ENCODE measurements at places on chromosomes 1 and 21.
A peak's percentile ranks its signal among the peaks of the same experiment; 100 is the strongest.

GRCh38 chr1:85245456-85245855 is 14.0 kb downstream of the C1orf52 start:
- no peak for DNase-seq

DNA sequence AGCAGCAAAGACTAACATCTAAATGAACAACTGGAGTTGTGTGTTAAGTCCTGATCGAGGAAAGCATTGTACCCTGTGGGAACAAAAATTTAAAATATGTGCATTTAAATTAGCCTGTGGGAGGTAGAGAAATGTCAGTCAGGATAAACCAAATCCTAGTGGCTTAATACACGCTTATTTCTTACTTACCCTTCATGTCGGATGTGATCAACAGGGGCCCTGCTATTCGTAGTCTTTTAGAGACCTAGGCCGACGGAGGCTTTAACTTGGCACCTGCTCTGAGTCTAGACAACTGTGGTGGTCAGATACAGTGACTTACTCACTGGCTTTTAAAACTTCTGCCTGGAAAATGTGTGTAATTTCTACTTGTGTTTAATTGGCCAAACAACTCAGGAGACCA is 10.2 kb downstream of the GSTM3 start:
- DNase-seq, result no peak

- DNase-seq, result no peak
These were observed 213.2 kb upstream of the JUN start for GRCh38 chr1:58997060-58997411.

DNA sequence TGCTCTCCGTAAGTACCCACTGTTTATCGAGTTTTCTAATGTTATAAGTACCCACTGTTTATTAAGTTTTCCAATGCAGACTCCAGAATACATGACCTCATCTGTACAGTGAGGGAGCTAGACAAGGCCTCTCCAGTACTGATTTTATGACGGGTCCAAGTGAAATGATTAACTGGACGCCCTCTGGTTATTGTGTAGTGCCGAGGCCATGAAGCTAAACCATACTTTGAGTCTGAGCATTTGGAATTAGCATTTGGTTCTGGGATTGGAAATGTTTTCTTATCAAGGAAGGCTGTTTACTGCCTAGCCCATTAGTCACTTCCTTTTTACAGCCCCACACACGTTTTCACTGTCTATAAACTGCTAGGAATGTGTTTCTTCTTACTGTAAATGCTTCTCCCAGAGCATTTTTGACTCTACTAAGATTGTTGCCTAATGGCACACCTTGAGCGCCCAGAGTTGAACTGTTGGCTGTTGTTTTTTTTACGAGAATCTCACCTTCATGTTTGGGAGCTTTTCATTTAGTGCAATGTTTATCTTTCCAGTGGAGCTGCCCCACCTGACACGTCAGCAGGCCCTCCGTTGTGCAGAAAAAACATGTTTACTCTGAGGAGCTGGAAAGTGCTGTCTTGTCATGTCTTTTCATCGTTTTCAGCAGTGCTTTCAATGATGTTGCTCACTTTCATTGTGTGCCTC is 26.9 kb downstream of the SPATA46 start:
- DNase-seq, result no peak

GRCh38 chr21:46297338-46298271 is 11.5 kb downstream of the YBEY start:
- no peak for DNase-seq

DNA sequence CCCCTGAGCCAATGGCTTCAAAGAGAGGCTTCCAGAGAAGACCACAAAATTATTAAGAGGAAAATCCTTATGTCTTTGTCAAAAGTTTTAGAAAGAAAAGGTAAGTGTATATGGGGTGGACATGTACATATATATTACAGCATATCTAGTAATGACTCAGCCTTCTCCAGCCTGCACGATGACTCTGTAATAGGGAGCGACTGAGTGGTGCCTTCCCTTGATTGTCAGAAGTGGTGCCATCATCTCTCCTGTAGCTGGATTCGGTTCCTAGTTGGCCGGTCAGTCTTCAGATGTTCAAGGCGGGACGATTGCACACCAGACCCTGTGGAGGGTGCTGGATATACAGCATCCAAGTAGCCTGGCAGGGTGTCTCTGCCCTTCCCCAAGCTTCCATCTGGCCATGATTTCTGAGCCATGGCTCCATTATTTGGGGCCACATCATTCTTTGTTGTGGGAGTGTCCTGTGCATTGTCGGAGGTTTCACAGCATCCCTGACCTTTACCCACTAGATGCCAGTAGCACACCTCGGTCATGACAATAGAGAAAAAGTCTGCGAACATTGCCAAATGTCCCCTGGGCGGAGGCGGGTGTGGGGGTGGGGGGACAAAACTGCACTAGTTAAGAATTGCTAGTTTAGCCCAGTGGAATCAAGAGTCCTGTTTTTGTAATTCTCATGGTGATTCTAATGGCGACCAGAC is 206.2 kb upstream of the KAZN start:
- DNase-seq, result no peak

GRCh38 chr1:197171531-197171930 is 25.1 kb upstream of the ASPM start:
- DNase-seq, result no peak

DNA sequence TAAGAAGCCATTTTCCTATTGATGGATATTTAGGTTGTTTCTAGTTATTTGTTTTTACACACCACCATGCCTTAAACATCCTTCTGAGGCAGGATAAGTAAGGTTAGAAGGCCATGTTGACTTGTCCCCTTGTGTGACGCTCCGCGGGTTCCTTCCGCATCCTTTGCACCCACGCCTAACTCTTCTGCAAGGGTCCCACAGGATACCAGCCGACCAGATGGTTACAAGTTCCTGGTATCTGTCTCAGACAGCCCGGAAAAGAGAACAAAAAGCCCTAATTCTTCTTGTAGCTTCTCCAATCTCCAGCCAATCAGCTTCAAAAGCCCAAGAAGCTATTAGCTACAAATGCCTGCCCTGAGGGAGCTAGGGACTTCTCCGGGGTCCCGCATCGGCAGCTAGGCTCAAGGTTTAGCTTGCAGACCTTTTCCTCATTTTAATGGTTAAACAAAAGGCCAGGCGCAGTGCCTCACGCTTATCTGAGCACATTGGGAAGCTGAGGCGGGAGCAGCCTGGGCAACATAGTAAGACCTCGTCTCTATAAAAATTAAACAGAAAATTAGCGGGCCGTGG is 4.9 kb upstream of the OTUD3 start:
- no peak for DNase-seq

DNA sequence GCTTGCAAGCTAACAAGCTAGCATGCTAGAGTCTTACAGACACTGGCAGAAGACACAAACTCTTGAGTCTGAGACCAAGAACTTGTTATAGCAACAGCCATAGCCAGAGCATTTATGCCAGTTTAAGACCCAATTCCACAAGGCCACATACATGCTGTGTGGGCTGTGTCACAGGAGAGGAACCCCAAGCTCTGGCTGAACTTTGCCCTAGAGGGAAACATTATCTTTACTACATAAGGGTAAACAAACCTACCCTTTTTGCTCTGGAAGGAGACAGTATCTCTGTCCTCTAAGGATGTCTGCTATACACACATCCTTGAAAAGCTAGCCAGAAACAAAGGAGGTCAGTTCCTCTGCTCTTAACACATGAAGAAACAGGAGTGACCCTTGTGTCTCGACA is 70.3 kb downstream of the HSF2BP start:
- no peak for DNase-seq

GRCh38 chr1:10338047-10338446 is 60.8 kb upstream of the PGD start:
- peak; percentile 23 for DNase-seq

DNA sequence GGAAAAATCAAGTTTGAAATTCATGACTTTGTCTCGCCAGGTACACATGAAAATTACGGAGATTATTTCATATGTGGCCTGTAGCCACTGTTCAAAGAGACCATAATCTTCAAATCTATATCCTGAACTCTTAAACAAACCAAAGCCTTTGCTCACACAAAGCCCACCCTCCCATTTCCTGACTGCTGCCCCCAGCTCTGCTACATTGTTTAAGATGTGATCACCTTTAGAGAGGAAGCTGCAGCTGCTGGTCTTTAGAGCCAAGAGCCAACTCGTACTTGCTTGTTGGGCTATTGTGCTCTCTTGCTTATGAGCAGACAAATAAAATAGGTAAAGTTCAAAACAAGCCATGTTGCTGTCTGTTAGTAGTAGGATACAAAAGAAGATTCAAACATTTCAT is 71.9 kb downstream of the DTL start:
- no peak for DNase-seq

GRCh38 chr1:151990856-151991198 is 2.8 kb downstream of the S100A10 start:
- DNase-seq, result no peak

DNA sequence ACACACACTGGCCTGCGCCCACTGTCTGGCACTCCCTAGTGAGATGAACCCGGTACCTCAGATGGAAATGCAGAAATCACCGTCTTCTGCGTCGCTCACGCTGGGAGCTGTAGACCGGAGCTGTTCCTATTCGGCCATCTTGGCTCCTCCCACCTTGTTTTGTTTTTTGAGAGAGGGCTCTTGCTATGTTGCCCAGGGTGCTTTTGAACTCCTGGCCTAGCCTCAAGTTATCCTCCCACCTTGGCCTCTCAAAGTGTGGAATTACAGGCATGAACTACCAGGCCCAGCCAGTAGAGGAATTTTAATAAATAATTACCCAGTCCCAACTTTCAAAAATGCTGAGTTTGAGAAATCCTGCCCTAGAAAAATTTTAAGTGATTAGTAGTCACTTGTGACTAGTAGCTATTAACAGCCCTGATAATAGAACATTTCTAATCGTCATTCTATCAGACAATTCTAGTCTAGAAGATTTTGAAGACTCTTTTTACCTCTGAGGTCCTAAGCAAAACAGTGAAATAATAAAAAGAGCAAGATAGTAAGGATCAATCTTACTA is 30.9 kb upstream of the SLC35D1 start:
- DNase-seq, result no peak

- DNase-seq, result no peak
These were observed 103.0 kb downstream of the SNX7 start for GRCh38 chr1:98764485-98764884.

DNA sequence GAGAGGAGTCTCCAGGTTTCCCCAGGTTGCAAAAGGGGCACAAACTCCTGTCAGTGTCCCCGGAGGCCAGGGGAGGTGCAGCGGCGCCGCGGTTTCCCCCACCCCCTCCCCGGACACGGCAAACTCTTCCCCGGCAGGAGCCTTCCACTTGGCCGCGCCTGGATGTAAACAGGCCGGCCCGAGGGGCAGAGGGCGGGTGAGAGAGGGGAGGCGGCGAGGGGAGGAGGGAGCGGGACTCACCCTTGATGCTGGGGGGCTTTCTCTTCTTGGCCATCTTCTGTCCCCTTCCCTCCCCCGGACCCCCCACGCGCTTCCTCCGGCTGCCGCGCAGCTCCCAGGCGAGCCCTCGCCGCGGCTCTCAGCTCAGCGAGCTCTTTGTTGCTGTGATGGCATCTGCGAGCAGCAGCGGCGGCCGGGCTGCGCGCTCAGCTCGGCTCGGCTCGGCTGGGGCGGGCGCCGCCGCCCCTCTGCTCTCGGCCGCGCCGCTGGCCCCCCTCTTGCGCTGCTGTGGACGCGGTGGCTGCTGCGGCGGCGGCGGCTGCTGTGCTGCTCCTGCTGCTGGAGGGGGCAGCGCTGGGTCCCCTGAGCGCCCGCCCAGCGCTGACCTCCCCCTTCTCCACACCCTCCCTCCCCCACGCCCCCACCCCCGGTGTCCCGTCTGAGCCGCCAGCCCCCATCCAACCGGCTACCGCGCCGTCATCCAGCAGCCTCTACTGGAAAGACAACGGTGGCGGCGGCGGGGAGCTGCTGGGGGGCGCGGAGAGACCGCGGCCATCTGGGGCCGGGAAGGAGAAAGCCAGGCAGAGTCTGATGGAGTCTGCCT is 4.9 kb upstream of the SLC44A5 start:
- peak; percentile 45 for DNase-seq

- DNase-seq, result no peak
These were observed 543.6 kb upstream of the B3GALT2 start for GRCh38 chr1:193730017-193730416.

- no peak for DNase-seq
These were observed 121.3 kb downstream of the HUNK start for GRCh38 chr21:31993826-31994825.

DNA sequence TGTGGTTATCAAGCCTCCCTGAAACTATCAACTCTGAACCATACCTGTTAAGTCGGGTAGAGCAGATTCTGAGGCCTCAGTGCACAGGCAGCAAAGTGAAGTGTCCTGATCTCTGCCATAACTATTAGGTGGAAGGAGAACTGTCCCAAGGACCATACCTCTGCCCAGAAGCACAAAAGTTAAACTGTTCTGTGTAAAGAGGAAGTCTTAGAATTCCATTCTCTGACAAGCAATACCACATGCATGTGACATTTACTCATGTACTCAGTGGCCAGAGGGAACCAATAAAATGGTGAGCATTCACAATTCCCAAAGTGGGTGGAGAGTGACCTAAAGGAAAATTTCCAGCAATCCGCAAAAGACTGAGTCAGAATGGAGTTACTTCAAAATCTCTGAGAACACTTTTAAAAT is 61.0 kb downstream of the TOR3A start:
- no peak for DNase-seq

All from NCI-H524 (cell line).